ENCODE measurements at places on chromosomes 11 and 22. TPM values are rescaled to one million over a fixed set of nuclear protein-coding genes. Genes with fewer than 3 reads are reported as not detected.

GRCh38 chr22:47622541-47622940 is 860.1 kb downstream of the TBC1D22A start:
- no peaks in the 10 kb centered on the region for H3K27me3 ChIP-seq
- H3K4me1 ChIP-seq, result no peaks in the 10 kb centered on the region
- no peaks in the 10 kb centered on the region for H3K36me3 ChIP-seq
- H3K4me3 ChIP-seq, result no peak overlapping the region
- DNase-seq, result no peak

DNA sequence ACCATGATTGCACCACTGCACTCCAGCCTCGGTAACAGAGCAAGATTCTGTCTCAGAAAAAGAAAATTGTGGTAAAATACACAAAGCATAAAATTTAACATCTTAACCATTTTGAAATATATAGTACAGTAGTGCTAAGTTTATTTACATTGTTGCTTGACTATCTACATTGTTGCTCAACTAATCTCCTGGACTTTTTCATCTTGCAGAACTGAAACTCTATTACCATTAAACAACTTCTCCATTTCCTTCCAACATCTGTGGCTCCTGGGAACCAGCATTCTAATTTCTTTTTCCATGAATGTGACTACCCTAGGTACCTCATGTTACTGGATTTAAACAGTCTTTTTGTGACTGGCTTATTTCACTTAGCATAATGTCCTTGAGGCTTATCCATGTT is 13.5 kb upstream of the VWA5A start:
- no peak for DNase-seq
- no peak overlapping the region for H3K4me3 ChIP-seq
- H3K27me3 ChIP-seq, result no peaks in the 10 kb centered on the region
- no peak overlapping the region for H3K27ac ChIP-seq

DNA sequence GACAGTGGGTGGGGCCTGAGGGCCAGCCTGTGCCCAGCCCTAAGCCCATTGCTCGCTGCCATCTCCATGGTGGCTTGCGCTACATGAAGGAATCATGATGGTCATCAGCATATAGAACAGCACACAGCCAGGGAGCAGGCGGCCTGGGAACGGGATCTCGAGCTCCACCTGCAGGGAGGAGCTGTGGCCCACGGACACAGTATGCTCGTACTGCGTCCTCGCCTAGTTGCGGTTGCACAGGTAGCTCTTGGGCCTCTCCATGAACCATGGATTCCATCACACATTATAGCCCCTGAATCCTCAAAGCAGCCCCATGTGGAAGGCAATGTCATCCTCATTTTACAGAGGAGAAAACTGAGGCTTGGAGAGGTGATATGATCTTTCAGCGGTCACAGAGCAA is 15.1 kb downstream of the SEC14L4 start:
- peak; percentile 64 for DNase-seq
- H3K36me3 ChIP-seq, result no peaks in the 10 kb centered on the region
- H3K4me1 ChIP-seq, result no peaks in the 10 kb centered on the region
- H3K27ac ChIP-seq, result no peak overlapping the region
- no peak overlapping the region for H3K4me3 ChIP-seq
- peaks cover 4% of the 10 kb centered on the region for H3K27me3 ChIP-seq

DNA sequence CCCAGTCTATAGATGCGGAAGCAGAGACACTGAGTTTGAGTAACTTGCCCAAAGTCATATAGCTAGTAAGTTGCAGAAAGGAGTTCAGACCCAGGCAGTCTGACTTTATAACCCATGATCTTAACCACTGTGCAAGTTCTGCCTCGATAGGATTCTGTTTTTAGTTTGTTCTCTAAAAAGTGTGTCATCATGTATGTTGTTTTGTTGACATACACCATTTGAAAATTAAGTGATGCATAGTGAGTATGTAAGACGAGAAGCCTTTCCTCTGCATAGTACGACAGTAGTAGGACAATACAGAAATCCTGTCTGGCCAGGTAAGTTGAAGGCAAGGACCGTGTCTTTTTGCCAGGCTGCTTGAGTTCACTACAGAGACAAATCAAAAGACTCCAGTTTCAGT is 3.3 kb downstream of the ZC3H12C start:
- no peaks in the 10 kb centered on the region for H3K36me3 ChIP-seq
- peaks cover 23% of the 10 kb centered on the region for H3K4me1 ChIP-seq
- DNase-seq, result no peak
- H3K4me3 ChIP-seq, result no peak overlapping the region
- H3K27ac ChIP-seq, result no peak overlapping the region

DNA sequence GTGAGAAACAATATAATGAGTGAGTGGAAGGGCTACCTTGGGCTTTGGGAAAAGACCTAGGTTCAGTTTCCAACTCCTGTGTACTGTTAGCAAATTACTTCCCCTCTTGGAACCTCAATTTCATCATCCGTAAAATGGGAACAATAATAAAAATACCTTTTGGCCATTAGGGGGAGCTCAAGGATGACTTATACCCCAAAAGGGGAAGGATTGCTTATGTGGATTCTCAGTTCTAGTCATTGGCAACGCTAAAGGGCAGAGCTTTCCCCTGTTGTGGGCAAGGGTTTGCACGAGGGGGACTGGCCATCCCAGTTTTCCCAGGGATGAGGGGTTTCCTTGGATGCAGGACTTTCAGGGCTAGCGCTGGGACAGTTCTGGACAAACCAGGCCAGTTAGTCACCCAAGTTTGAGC is 3.1 kb upstream of the COMMD9 start:
- no peak overlapping the region for H3K27ac ChIP-seq
- peaks cover 7% of the 10 kb centered on the region for H3K4me1 ChIP-seq
- H3K27me3 ChIP-seq, result no peaks in the 10 kb centered on the region
- no peak overlapping the region for H3K4me3 ChIP-seq
- no peaks in the 10 kb centered on the region for H3K36me3 ChIP-seq

GRCh38 chr11:46112961-46113607 is 8.2 kb downstream of the PHF21A start:
- H3K27ac ChIP-seq, result no peak overlapping the region
- H3K4me3 ChIP-seq, result no peak overlapping the region
- no peaks in the 10 kb centered on the region for H3K27me3 ChIP-seq
- H3K4me1 ChIP-seq, result no peaks in the 10 kb centered on the region
- peak; percentile 91 for DNase-seq
- H3K36me3 ChIP-seq, result no peaks in the 10 kb centered on the region

GRCh38 chr22:22407061-22407460 is 101.5 kb downstream of the ZNF280B start:
- no peak for DNase-seq
- H3K4me1 ChIP-seq, result peaks cover 2% of the 10 kb centered on the region
- H3K4me3 ChIP-seq, result no peak overlapping the region
- H3K27me3 ChIP-seq, result peaks cover 4% of the 10 kb centered on the region
- H3K36me3 ChIP-seq, result no peaks in the 10 kb centered on the region

DNA sequence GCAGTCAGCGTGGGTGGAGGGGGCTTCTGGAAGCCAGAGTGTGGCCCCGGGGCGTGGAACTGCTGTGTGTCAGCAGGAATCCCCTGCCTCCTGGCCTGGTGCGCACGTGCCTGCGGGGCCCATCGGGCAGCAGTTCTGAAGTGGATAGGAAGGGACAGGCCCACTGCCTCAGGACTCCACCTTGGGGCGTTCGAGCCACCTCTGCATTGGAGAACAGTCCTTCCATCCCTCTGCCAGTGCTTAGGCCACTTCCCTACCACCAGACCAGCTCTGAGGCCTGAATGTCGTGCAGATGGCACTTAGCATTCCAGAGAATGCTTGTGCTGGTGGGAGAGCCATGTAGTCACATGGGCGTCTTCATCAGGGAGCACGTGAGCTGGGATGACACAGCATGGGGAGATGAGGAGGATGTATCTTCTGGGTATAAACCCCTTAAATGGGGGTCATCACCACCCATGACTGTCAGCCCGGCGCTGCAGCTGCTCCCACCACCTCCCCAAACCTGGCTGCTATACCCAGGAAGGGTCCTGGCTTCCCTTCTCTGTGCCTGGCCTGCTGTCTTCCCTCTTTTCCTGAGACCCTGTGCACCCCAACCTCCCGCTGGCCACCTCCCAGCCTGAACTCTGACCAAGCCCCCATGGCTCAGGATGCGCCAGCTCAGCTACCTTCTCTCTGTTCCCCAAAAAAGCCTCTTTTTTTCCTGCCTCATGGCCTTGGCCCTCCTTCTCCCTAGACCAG is 9.7 kb downstream of the INCENP start:
- no peaks in the 10 kb centered on the region for H3K27me3 ChIP-seq
- peaks cover 2% of the 10 kb centered on the region for H3K4me1 ChIP-seq
- no peak overlapping the region for H3K4me3 ChIP-seq
- peaks cover 37% of the 10 kb centered on the region for H3K36me3 ChIP-seq

- H3K27me3 ChIP-seq, result no peaks in the 10 kb centered on the region
- H3K4me3 ChIP-seq, result peak overlapping the region; percentile 80
- peak; percentile 68 for DNase-seq
- peak overlapping the region; percentile 95 for H3K27ac ChIP-seq
These were observed 2.5 kb downstream of the MAML2 start for GRCh38 chr11:96340555-96340885.

- H3K4me3 ChIP-seq, result no peak overlapping the region
- DNase-seq, result no peak
- no peak overlapping the region for H3K27ac ChIP-seq
- no peaks in the 10 kb centered on the region for H3K4me1 ChIP-seq
- H3K27me3 ChIP-seq, result no peaks in the 10 kb centered on the region
These were observed 30.2 kb upstream of the SWAP70 start for GRCh38 chr11:9633679-9634078.

GRCh38 chr11:32386770-32387377 is 48.5 kb downstream of the WT1 start:
- H3K27me3 ChIP-seq, result peaks cover 11% of the 10 kb centered on the region
- no peaks in the 10 kb centered on the region for H3K36me3 ChIP-seq
- DNase-seq, result no peak
- H3K27ac ChIP-seq, result no peak overlapping the region
- no peaks in the 10 kb centered on the region for H3K4me1 ChIP-seq

GRCh38 chr11:78253797-78254196 is 65.1 kb downstream of the USP35 start:
- DNase-seq, result no peak
- no peak overlapping the region for H3K27ac ChIP-seq
- no peak overlapping the region for H3K4me3 ChIP-seq
- peaks cover 25% of the 10 kb centered on the region for H3K4me1 ChIP-seq

DNA sequence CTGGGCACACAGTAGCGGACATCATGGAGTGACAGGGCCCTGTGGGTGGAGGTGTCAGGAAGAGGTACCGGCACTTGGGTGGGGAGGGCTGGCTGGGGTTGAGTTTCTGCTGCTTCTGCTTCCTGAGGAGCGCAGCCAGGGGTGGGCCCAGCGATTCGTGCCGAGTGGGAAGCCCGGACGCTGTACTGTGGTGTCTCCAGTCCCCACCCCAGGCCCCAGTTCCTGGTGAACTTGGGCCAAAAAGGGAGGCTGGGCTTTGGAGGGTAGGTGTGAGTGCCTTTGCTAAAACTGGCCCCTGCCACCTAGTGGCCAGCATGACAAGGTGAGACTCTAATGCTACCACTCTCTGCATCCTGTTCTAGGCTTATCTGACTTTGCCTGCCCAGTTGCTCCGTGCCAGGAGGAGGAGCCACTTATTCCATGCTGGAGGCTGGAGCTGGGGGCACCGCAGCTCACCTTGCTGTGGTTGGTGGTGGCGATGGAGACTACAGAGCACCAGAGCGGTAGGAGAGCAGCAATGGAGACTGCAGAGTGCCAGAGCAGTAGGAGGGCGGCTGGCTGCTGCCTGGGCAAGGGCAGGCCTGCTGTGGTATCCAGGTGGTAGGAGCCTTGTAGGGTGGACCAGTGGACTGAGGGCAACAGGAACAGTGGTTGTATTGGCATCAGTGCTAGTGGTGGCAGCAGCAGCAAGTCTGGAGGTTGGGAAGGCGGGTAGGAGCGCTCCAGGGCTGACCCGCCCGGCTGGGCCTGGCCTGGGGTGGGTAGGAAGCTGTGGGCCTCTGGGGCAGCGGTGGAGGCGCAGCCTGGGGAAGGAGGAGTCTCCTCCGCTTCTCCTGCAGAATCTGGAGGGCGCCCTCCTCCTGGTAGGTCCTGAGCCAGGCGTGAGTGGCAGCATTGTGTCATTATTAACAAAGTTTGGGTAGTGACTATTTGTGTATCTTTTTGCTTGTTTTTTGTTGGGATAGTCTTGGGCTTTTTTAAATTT is 2.2 kb upstream of the RFPL2 start:
- peaks cover 3% of the 10 kb centered on the region for H3K4me1 ChIP-seq
- no peaks in the 10 kb centered on the region for H3K36me3 ChIP-seq
- H3K27me3 ChIP-seq, result peaks cover 24% of the 10 kb centered on the region
- peak; percentile 72 for DNase-seq
- H3K27ac ChIP-seq, result no peak overlapping the region
- H3K4me3 ChIP-seq, result no peak overlapping the region

GRCh38 chr11:132078264-132079076 is 708.1 kb downstream of the NTM start:
- no peak for DNase-seq
- no peak overlapping the region for H3K4me3 ChIP-seq
- no peaks in the 10 kb centered on the region for H3K27me3 ChIP-seq
- no peak overlapping the region for H3K27ac ChIP-seq

- no peak for DNase-seq
- no peak overlapping the region for H3K27ac ChIP-seq
- H3K36me3 ChIP-seq, result no peaks in the 10 kb centered on the region
- no peaks in the 10 kb centered on the region for H3K27me3 ChIP-seq
- no peak overlapping the region for H3K4me3 ChIP-seq
These were observed 395.6 kb downstream of the LARGE1 start for GRCh38 chr22:33524511-33525260.

- no peaks in the 10 kb centered on the region for H3K27me3 ChIP-seq
- peak overlapping the region; percentile 36 for H3K27ac ChIP-seq
These were observed 6.0 kb upstream of the SUSD2 start for GRCh38 chr22:24175160-24175808.

GRCh38 chr11:121611242-121611641 is 158.5 kb upstream of the SORL1-AS1 start:
- peaks cover 49% of the 10 kb centered on the region for H3K27me3 ChIP-seq
- no peak for DNase-seq
- no peaks in the 10 kb centered on the region for H3K36me3 ChIP-seq
- H3K27ac ChIP-seq, result no peak overlapping the region
- H3K4me3 ChIP-seq, result no peak overlapping the region

Gene PGA4
- not detected for total RNA-seq

Gene SEPTIN3
- total RNA-seq, result 0.29 TPM

Gene YAP1
- total RNA-seq, result 156 TPM

Gene FAR1
- total RNA-seq, result 70.1 TPM

Gene CHST1
- 1.5 TPM for total RNA-seq

Gene OR4A15
- not detected for total RNA-seq

Measured in osteoblast (primary cell).